Stimulated activated naive CD4-positive, alpha-beta T cell treated with Interleukin-2 at 50 U/mL for 16 hours (primary cell): ENCODE measurements at places on chromosomes 3 and 15.

GRCh38 chr3:157033001-157033400, 126.9 kb downstream of the CCNL1 start:
- no peak for DNase-seq

DNA sequence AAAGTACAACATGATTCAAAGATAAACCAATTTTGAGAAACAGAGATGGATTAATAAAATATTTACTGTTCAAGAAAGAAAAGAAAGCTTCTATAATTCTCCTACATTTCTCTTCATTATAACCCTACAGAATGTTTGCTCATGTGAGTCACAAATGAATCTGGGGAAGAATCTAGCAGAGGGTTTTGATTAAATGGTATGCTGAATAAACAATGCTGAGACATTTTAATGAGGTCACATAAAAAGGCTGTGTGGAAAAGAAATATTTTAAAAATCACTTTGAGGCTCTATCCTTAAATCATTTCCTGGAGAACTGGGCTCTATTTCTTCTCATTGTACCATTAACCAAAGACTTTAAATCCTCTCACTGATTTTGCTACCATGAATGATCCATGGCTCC, 727.7 kb downstream of the NTRK3 start:
- DNase-seq, result no peak

- DNase-seq, result no peak
These were observed 73.1 kb downstream of the VPS8 start for GRCh38 chr3:184885112-184885511.

DNA sequence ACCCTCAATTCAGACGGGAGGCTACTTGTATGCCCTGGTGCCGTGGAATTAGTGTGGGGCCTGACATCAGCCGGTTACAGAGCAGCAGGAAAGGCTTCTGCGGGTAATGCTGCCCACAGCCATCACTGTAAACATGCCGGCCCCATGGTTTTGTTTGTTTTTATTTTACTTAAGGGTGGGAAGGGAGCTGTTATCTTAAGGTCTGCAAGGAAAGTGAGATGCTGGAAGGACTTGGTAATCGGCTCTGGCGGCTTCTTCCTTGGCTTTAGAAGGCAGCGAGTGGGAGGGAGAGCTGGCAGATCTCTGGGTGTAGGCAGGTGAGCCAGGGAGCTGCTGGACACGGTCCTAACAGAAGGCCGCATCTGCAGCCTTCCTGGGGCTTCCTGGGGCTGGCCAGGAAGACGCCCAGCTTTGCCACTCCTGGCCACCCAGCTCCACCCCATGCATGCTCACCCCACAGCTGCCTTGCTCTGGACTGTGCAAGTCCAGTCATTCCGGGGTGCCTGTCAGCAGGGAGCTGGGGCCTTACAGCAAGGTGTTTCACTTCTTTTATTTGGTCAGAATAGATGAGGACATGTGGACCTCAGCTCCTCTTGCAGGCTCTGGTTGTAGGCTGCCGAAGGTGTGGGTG, 54.1 kb upstream of the FURIN start:
- no peak for DNase-seq

GRCh38 chr3:60912876-60913275, 338.4 kb downstream of the FHIT start:
- DNase-seq, result no peak

- no peak for DNase-seq
These were observed 577.7 kb downstream of the MECOM start for GRCh38 chr3:169085827-169086226.

DNA sequence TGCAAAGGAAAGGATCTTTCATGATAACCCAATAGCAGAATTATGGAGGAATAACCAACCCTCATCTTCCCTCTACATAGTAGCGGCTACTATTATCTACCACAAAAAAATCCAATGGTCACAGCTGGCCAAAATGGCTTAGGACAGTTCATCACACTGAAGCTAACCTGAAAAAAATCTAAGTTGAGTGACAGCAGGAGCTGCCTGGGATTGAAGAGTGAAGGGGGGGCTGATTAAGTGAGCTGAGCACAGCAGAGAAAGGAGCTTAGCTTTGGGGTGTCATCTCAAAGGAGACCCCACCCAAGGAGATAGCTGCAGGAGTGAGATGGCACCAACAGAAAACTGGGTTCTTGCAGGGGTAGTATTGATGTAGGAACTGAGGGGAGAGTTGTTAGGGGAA, 33.6 kb downstream of the CCNL1 start:
- DNase-seq, result no peak

- no peak for DNase-seq
These were observed 74.6 kb upstream of the ACAD9 start for GRCh38 chr3:128804811-128805155.

DNA sequence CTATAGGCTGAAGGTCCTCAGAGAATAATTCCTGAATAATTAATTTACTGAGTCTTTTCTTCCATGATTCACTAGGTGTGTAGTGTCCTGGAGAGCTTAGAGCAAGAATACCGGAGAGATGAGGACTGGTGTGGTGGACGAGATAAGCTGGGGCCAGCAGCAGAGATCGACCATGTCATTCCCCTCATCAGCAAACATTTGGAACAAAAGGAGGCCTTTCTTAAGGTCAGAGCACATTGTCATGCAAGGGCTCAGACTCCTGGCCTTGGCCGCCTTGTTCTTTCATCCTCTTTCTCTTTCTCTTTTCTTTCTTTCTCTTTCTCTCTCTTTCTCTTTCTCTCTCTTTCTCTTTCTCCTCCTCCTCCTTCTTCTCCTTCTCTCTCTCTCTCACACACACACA, 291.4 kb upstream of the UMPS start:
- no peak for DNase-seq

DNA sequence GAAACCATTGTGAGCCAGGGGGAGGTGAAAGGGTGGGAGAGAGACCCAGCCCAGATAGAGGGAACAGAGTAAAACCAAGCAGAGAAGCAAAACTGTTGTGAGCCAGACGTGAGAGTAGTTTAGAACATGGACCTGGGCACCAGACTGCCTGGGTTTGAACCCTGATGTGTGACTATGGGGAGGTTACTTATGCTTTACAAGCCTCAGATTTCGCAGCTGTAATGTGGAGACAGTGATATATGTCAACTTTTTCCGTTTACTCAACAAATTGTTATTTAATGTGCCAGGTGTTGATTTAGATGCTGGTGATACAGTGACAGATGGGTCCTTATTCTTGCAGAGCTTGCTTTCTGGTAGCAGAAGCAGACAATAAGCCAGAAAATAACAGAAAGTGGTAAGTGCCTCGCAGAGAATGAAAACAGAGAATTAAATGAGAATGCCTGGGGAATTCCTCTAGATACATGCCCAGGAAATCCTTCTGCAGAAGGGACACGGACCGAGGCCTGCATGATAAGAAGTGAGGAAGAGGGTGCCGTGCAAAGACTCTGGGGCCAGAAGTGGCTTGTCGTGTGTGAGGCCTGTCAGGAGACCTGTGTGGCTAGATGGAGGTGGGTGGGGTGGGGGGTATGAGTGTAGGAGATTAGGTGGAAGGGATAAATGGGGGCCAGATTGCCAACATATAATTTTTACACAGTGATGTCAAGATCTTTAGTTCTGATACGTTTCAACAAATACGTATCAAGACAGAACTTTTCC, 15.0 kb downstream of the KAT2B start:
- peak; percentile 54 for DNase-seq

GRCh38 chr3:35537265-35537664, 102.1 kb upstream of the ARPP21 start:
- no peak for DNase-seq

DNA sequence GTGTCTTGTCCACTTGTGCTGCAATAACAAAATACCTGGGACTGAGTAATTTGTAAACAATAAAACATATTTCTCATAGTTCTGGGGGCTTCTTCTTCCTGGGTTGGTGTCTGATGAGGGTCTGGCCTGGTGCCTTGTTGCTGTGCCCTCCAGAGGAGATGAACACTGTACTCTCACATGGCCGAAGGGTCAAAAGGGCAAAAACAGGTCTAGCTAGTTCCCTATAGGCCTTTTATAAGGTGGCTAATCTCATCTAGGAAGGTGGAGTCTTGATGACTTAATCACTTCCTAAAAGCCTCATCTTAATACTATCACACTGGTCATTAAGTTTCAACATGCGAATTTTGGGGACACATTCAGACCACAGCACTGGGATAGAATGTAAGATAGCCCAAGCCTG, 228.4 kb downstream of the TLE3 start:
- DNase-seq, result no peak

DNA sequence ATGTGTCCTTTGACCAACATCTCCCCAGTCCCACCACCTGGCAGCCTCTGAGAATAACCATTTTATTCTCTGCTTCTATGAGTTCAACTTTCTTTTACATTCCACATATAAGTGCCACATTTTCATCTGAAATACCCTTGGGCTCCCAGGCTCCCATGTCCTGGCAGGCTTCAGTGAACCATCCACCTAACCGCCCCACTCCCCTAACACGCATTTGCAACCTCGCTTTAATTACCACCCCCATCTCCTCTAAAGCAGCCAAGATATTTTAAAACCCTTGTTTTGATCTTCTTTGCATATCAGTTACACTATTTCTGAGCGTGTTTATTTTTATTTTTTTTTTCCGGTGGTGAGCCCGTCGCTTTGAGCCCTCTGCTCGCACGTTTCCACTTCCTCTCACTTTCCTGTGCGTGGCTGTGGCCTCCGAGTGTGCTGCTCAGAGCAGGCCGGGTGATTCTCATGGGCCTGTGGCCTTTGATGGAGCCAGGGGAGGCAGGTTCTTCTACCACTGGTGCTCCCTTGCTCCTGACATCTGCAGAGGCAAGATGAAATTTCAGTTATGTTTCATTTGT, 195.4 kb upstream of the LPP start:
- peak; percentile 34 for DNase-seq

DNA sequence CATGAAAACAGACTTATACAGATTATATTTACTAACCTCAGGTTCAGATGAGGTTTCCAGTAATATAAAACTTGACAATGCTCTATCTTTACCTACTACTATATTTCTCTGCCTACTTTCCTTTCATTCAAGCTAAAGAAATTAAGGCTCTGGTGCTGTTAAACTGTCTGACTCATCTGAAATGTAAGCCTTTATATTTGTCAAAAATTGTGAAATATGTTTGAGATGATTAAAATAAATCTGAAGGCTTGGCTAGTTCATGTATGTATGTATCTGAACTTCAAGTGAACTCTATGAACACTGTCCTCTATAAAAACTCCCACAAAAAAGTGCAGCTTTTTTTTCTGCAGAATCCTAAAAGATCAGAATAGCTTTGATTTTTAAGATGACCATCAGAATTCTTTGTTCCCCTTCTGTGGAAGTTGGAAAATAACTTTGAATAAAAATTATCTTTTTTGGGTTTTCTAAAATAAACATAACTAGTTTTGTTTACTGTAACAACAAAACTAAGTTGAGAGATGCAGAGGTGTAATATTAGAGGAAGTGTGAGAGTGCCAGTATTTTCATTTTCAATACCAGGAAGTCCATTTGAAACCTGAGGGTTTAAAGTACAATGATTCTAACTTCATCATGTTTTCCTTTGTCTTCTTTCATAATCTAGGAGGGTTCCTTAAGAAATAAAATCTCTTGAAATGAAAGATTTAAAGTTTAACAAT, 42.2 kb downstream of the ILDR1 start:
- no peak for DNase-seq

GRCh38 chr3:120353463-120353862, 4.3 kb upstream of the LRRC58 start:
- DNase-seq, result no peak

GRCh38 chr3:42590989-42591756, 513 bp downstream of the SS18L2 start:
- DNase-seq, result no peak

DNA sequence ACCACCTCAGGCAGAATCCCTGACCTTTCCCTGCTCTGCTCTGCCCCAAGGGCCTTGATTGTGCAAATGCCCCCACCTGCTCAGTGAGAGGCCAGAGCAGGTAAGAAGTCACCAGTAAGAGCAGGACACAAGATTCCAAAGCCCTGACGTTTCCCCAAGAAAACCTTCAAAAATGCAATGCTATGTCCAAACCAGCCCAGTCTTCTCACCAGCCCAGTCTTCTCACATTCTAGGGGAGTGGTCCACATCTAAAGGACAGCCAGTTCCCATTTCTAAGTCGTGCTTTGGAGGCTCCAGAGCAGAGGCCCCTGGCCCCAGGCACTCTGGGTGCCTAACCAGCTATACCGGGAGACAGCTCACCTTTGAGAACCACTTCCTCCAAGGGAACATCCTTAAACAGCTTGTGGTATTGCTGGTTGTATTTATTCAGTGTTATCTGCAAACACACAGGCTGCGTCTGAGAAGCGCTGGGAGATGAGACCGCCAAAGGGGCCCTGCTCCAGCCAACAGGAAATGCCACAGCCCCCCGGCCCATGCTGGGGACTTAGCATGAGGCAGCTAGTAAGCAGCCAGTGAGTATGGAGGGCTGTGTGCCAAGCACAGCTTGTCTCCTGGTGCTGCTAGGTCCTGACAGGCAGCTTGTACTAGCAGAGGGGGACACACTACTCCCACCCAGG, 29.3 kb downstream of the GRAMD2A start:
- DNase-seq, result no peak

DNA sequence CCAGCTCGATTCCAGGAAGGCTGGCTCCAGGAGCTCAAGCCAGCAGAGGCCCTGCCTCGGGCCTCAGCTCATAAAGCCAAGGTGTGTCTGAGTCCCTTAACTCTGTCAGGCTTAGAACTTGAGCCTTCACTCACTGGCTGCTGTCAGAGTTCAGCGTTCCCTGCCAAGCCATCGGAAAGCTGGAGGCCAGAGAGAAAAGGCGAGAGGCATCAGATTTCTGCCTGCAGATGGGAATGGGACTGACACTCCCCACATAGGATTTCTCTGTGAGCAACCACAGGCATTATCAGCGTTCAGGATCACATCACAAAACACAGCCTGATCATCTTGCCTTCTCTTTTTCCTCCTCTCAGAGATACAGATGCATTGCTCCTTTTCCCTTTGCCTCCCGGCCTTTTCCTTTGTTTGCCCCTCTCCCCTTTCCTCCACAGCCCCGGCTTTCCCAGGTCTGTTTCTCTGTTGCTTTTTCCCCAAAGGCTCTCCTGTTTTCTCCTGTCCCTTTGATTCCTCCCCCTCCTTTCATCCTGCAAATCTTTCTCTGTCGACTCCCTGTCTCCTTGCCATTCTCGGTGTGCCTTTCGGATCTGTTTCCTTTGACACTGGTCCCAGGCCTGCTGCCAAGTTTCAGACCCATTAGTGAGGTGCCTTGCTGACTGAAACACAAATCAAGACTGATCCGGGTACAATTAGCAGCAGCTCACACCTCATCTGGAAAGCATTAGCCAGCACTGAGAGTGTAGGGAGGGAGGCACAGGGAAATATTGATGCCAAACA, 44.5 kb upstream of the BOC start:
- no peak for DNase-seq

DNA sequence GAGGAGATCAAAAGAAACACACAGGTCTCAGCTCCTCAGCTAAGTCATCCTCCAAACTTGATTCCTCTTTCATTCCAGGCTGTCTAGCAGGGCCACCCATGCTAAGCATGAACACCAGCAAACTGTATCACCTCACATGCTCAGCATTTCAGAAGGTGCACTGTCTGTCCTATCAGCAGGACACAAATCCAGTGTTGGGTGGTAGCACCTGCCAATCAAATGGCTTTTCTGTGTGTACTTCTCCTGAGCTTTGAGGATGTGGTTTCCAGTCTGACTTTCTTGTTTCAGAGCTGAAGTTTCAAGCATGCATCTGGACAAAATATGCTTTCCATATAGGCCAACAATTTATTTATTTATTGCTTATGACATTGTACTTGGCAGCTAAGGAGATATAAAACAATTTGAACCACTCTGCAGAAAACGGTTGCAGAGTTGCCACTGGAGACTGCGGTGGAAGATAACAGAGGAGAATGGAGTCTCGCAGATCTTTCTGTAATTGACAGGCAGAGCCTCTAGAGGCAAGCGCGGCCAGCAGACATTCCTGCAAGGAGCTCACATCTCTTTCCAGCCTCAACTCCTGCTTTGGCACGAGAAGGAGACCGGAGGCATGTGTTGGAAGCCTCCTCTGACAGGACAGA, 167.1 kb upstream of the WNT5A start:
- no peak for DNase-seq
